Mammary epithelial cell (primary cell): ENCODE measurements at places on chromosomes 6 and 20.

DNA sequence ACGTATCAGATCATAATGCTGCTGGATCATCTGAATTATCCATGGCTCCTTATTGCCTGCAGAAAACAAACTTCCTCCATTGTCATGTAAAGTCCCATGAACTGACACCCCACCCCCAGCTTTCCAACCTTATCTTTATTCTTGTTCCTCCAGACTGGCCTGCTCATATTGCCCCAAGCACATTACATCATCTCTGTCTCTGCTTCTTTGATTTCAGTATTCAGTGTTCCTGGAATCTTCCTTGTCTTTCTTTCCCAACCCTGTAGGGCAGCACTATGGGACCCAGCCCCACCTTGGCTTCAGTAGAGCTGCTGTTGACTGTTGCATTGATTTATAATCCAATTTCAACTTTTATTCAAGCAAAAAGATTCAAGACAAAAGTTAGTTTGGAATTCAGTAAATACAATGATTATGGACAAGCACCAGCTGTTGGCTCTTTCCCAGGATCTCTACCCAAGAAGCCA, 187.5 kb upstream of the ECI2 start:
- DNase-seq, result peak; percentile 35

DNA sequence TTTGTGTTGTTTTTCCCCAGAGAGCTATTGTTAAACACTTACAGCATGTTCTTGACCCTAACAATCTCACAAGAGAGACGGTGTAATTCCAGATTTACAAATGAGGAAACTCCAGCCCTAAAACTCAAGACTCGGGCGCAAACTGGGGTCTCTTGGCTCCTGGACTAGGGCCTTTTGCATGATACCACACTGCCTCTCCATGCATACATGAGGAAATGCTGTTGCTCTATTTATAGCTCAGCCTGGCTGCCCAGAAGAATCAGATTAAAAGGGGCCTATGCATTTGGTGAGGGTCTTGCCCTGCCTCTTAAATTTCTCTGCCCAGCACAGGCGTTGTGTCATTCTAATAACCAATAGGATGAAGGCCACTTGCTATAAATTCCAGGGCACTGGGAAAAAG, 30.5 kb upstream of the SNRPB2 start:
- DNase-seq, result no peak

DNA sequence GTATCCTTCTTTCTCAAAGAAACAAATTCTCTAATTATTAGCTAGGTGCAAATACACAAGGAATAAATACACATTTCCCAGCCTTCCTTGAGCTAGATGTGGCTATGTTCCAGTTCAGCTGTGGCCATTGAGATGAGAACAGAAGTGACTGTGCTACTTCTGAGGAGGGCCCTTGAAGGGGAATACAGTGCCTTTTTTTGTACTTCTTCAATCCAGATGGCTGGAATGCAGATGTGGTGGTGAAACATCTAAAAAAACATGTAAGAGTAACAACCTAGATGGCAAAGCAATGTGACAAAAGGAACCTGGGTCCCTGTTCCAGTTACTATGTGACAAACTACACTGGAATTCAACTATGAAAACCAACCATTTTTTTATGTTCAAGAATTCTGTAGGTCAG, 115.4 kb upstream of the DST start:
- no peak for DNase-seq

DNA sequence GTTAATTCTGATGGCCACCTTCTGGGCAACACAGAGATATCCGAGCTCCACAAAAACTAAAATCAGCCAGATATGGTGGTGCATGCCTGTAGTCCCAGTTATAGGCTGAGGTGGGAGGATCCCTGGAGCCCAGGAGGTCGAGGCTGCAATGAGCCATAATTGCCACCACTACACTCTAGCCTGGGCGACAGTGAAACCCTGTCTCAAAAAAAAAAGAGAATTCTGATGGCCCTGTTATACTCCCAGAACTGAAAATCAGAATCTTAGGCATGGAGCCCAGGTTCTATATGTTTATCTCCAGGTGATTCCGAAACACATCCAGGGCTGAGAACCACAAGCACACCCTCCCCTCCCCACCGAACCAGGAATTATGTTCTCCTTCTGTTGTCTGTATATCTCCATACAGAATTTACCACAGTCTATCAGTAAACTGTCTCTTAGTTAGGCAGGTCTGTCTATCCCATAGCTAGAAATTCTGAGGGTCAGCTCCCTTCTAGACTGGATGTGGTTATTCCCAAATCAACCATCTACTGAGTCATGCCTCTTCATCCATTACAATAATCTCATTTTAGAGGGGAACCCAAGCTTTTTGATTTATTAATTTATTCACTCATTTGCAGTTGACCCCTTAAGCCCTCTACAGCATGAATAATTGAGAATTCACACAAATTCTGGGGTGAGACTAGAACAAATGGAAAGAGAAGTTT, 24.8 kb upstream of the CCND3 start:
- no peak for DNase-seq

- no peak for DNase-seq
Observed at GRCh38 chr6:152170313-152170701, 362.8 kb downstream of the ESR1 start.

- no peak for DNase-seq
Observed at GRCh38 chr6:4138186-4138585, 2.8 kb upstream of the ECI2 start.

DNA sequence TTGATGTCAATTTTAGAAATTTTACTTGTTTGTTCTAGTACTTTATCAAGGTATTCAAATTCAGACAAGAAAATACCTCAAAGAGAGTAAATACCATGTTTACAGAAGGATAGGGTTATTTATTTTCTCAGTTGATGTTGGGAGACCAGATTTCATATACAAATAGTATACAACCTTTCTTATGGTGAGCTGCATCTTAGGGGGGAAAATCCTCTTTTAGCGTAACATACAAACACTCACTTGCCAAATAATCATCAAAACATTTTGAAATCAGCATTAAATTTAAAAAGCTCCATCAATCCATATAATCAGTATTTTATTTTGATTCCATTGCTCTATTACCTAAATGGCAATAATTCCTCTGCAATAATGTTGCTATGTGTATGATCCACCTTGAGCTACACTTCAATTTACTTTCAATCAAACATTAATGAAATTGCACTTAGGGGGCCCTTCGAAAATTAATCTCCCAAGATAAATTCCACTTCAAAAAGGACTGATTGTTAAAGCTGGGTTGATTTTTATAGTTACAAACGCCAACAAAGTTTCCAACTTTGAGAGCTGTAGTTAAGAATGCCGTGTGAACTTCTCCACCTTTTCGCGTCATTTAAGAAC, 2.2 kb downstream of the NKX2-4 start:
- DNase-seq, result no peak

DNA sequence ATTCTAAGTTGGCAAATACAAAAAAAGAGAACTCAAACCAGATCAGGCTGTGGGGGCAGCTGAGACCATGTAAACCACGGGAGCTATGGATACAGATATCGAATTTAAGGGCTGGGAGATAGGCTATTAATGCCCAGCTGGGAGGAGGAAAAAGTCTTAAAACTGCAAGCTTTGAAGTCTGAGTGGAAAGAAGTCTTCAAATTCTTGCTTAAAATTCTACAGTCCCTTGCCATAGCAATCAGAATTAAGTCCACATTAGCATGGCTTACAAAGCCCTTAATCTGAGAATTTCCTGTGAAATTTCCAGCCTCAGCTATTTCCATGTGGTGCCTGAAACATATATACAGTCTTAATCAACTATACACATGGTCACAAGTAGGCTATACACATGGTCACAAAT, 465.0 kb upstream of the HSF2 start:
- no peak for DNase-seq

- DNase-seq, result no peak
Observed at GRCh38 chr6:85469276-85470022, 19.6 kb downstream of the NT5E start.

- no peak for DNase-seq
Observed at GRCh38 chr20:38751360-38751976, 3.2 kb downstream of the ACTR5 start.

DNA sequence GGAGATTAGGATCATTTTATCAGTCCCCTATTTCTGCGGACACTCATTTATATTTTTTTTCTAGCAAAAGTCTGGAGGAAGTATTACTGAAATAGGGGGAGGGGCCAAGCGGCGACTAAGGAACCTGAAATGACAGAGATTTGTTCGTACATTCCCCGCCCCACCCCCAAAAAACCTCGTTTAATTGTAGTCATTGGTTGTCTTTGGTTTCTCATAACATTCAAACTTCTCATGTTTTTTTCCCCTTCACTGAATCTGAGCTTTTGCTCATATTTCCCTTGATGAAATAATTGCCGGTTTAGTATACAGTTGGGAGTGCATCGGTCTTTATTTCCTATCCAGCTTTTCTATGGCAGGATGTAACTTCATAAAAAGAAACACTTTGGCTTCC, 768 bp upstream of the FYN start:
- no peak for DNase-seq

- DNase-seq, result no peak
Observed at GRCh38 chr6:162251257-162251656, 476.3 kb downstream of the PRKN start.

DNA sequence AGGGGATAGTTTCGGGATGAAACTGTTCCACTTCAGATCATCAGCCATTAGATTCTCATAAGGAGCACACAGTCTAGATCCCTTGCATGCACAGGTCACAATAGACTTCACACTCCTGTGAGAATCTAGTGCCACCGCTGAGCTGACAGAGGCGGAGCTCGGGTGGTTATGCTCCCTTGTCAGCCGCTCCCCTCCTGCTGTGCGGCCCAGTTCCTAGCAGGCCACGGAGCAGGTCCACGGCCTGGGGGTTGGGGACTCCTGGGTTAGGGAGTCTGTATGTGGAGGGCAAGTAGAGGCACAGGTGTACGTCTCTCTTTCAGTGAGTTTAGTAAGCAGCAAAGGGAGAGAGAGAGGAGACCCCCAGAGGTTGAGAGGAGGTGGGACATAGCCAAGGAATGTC, 30.5 kb upstream of the MDFI start:
- no peak for DNase-seq

DNA sequence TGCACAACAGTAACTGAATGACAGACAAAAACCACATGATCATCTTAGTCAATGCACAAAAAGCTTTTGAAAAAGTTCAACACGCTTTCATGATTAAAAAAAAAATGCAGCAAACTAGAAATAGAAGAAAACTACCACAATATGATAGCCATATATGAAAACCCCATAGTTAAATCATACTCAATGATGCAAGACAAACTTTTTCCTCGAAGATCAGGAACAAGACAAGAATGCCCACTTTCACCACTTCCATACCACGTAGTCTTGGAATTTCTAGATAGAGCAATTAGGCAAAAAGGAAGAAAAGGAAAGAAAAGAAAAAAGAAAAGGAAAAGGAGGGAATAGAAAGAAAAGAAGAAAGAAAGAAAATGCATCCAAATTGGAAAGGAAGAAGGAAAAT, 44.6 kb upstream of the SLC23A2 start:
- no peak for DNase-seq

DNA sequence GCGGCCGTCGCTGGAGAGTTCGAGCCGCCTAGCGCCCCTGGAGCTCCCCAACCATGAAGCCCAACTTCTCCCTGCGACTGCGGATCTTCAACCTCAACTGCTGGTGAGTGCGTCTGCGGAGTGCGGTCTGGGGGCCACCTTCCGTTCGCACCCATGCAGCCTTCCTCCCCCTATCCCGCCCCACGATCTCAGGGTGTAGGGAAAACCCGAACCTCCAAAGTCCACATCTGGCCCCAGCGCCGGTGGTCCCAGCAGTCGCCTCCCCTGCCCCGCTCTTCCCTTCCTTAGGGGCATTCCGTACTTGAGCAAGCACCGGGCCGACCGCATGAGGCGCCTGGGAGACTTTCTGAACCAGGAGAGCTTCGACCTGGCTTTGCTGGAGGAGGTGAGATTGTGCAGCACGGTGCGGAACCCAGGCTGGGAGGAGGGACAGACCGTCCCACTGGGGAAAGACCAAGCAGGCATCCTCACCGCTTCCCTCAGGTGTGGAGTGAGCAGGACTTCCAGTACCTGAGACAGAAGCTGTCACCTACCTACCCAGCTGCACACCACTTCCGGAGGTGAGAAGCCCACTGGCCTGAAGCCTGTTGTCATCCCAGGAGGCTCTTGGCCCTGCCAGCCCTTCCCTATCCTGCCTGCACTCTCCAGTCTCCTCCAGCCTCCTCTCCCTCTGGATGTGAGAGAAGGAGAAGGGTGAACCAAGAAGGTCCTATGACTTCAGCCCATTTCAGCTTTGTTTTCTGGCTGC, 719 bp downstream of the SMPD2 start:
- DNase-seq, result peak; percentile 70

- DNase-seq, result no peak
Observed at GRCh38 chr6:143061597-143062385, 1.1 kb downstream of the AIG1 start.

GRCh38 chr20:32476684-32477593, 108.2 kb downstream of the NOL4L start:
- no peak for DNase-seq

- peak; percentile 31 for DNase-seq
Observed at GRCh38 chr20:63290677-63291472, 2.1 kb upstream of the COL20A1 start.

GRCh38 chr6:35287671-35288396, 9.8 kb upstream of the DEF6 start:
- DNase-seq, result no peak

DNA sequence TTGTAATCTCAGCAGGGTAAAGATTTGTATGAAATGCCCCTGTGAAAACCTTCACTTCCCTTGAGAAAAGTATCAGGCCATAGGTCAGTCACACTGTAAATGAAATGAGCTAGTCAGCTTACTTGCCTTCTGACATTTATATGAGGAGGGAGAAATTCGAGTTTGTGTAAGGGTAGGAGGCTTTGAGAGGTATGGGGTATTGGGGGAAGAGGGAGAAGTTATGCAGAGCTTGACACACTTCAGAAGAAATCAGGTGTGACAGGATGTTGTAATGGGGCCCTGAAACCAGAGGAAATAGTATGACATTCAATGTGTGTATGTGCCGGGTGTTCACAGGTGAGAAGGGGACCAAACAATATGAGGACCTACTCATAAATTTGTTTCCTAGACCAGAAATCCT, 64.2 kb upstream of the CCN6 start:
- DNase-seq, result no peak

GRCh38 chr20:33308668-33309067, 25.7 kb downstream of the BPIFB1 start:
- no peak for DNase-seq

DNA sequence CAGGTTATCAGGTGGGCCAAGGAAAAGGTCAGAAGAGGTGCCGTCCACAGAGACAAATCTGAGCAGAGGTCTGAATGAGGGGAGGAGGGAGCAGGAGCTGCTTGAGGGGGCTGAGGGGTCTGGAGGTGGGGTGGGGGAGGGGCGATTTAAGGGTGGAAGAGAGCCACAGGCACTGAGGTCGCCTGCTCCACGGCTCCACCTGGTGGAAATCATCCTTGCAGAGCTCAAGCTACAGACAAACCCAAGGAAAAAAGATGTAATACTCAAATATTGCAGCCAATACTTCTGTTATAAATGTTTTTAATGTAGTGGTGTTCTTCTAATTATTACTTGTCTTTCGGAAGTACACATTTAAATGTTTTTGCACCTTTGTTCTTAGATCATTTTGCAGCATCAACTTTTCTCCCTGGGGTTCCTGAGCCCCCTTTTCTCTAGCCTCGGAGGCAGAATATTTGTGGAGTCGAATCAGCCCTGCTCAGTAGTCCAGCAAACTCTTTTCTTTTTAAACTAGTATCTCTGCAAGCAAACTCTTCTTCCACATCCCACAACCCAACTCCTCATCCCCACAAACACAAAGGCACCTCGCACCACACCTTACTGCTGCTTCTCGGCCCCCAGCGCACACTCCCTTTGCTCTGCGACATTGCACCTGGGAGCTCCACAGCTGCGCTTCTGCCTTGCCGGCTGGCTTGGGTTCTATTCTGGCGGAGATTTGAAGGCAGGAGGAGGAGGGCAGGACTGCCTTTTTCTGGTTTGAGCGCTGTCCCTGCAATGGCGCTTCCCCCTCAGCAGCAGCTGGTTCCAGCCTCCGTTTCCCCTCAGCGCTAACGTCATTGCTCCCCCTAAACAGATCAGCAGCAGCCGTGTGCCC, 51.0 kb upstream of the TFAP2A start:
- peak; percentile 36 for DNase-seq
